ENCODE measurements at places on chromosomes 3 and 15.

GRCh38 chr3:50249457-50249856 lies 13.5 kb downstream of the GNAI2 start:
- H3K4me1 ChIP-seq, result peaks cover 15% of the 10 kb centered on the region
- no peak overlapping the region for H3K27ac ChIP-seq
- DNase-seq, result no peak
- no peaks in the 10 kb centered on the region for H3K27me3 ChIP-seq
- no peak overlapping the region for H3K4me3 ChIP-seq

GRCh38 chr15:99511531-99511865 lies 54.3 kb upstream of the MEF2A start:
- H3K36me3 ChIP-seq, result no peaks in the 10 kb centered on the region
- DNase-seq, result no peak
- H3K27ac ChIP-seq, result no peak overlapping the region
- H3K4me1 ChIP-seq, result no peaks in the 10 kb centered on the region

DNA sequence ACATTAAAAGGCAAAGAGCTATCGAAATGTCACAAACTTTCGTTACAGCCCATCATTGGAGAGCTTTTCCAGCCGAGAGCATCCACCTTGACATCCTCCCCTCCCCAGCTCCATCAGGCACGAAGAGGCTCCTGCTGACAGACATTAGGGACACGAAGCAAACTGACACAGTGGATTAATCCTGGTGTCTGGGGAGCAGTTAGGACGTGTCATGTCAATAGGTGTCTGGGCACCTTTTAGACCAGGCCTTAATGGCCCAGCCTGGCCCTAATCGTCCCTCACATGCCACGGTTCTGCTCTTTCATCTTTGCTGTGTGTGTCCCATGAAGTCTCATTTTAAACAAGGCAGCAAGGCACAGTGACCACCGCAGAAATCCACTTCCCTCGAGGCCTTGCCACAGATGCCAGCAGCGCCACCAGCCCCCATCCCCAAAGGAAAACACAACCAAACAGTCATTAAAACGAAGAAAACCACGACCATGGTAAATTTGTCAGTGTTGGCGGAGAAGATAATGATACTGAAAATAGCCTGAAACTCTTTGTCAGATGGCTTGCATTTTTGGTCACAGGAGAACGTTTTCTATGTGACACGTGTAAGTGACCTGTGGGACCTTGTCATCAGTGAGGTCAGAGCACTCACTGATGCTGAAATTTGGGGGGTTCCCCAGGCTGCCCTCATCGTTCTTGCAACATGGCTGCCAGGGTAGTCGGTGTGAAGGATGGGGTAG lies 16.3 kb upstream of the PCSK6 start:
- H3K4me1 ChIP-seq, result peaks cover 2% of the 10 kb centered on the region
- H3K4me3 ChIP-seq, result no peak overlapping the region
- H3K36me3 ChIP-seq, result no peaks in the 10 kb centered on the region
- peak; percentile 19 for DNase-seq

- no peaks in the 10 kb centered on the region for H3K27me3 ChIP-seq
- no peaks in the 10 kb centered on the region for H3K4me1 ChIP-seq
- no peak for DNase-seq
Observed at GRCh38 chr3:62261121-62261520, 112.2 kb downstream of the FEZF2 start.

GRCh38 chr15:51195459-51195858 lies 100.8 kb upstream of the TNFAIP8L3 start:
- no peaks in the 10 kb centered on the region for H3K36me3 ChIP-seq
- H3K4me1 ChIP-seq, result no peaks in the 10 kb centered on the region
- H3K4me3 ChIP-seq, result no peak overlapping the region

DNA sequence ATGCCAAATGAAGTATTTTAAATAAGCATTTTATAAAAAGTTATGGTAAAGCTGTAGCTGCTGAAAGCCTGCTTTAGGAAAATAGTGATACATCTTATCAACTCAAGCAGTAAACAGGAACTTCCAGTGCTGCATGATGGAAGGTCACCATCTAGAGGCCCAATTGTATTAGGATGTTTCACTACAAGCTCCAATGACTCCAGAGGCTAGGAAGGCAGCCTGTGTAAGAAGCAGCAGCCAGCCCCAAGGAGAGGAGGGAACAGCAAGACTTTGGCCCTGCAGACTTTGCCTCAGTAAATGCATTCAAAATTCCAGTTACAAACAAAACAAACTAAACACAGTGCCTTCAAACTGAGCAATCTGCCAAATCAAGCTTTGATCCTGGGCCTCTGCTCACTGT lies 32.1 kb downstream of the ILDR1 start:
- no peak for DNase-seq
- H3K27ac ChIP-seq, result no peak overlapping the region
- no peaks in the 10 kb centered on the region for H3K4me1 ChIP-seq
- H3K36me3 ChIP-seq, result no peaks in the 10 kb centered on the region
- H3K27me3 ChIP-seq, result no peaks in the 10 kb centered on the region

DNA sequence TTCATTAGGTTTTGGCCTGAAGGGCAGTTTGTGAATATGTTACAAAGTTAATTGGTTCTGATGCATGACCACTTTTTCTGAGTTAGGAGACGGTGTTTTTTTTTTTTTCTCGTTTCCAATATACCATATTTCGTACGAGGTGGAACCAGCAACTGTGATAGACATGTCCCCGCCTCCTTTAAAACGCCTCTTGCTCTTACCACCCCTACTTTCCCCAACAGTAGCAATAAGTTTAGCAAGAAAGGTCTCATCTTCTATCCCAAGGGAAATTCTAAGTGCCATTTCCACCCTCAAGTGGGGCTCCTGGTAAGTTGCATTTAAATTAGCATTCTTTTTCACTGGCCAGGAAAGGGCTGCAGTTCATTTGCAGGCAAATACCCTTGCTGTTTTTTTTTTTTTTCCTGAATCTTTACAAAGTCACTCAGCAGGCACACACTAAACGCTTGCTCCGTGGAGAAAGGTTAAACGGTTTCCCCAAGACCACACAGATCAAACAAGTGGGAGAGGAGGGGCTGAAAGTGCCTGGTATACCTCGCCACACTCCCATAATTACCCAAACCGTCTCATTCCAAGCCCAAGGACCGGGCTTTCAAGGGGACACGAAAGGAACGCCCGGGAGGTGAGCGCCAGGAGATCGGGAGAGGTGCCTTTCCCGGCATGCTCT lies 39.5 kb upstream of the MGA start:
- H3K36me3 ChIP-seq, result no peaks in the 10 kb centered on the region
- peak overlapping the region; percentile 41 for H3K4me3 ChIP-seq
- no peak overlapping the region for H3K27ac ChIP-seq
- no peak for DNase-seq
- peaks cover 2% of the 10 kb centered on the region for H3K4me1 ChIP-seq
- no peaks in the 10 kb centered on the region for H3K27me3 ChIP-seq

DNA sequence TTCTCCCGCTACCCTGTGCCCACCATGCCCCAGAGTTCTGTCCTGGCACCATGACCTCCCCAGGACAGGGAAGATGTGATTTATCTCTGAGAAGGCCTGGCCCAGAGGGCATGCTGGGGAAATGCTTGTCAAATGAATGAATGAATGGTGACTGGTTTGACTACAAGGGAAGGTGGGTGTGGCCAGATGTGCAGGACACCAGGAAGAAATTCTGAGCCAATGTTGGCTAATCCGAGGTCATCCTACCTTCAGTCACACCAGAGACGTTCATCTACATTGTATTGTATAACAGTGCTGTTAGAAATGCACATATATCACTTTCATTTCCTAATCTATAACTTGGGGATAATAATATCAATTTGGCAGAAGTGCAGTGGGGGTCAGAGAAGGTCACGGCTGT lies 138.4 kb downstream of the FAM43A start:
- DNase-seq, result no peak
- H3K27ac ChIP-seq, result no peak overlapping the region
- H3K4me3 ChIP-seq, result no peak overlapping the region
- no peaks in the 10 kb centered on the region for H3K36me3 ChIP-seq
- no peaks in the 10 kb centered on the region for H3K27me3 ChIP-seq

DNA sequence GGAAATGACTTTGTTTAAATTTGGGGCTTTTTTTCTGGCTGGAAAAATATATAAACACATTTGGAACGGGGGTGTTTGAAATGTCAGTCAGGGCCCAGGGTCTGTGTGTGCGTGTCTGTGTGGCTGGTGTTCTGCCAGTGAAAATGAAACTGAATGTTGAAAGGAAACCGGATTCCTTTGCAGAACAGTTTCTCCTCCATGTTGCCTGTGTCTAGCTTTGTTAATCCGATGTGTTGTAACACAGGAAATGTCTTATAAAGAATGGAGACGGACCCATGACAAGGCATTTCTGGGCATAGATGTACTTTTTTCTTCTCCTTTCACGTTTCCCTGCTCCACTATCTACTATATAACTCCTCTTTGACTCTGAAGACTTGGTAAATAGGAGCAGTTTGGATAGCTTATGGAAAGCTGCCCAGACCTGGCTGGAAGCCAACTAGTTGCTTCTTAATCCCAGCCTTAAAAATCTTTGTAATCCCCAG lies 2.8 kb downstream of the SQOR start:
- H3K4me1 ChIP-seq, result peaks cover 7% of the 10 kb centered on the region
- DNase-seq, result no peak
- H3K27me3 ChIP-seq, result no peaks in the 10 kb centered on the region
- no peak overlapping the region for H3K27ac ChIP-seq
- no peaks in the 10 kb centered on the region for H3K36me3 ChIP-seq
- H3K4me3 ChIP-seq, result no peak overlapping the region

DNA sequence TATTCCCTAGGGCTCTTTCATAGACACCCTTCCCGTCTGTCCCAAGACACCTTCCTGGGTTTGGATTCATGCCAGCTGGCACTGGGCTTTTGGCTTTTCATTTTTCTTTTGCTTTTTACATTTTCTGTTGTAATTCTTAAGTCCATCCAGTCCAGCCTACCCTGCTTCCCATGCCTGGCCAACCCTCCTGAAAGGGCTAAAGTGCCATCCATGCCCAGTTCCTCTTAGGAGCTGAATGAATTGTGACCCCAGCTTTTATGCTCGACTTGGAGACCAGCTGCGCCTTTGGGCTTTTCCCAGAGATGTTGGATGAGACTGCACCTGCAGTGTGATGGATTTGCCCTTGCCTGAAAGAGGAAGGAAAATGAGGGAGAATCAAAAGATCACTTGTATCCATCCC lies 25.8 kb downstream of the LRRN1 start:
- H3K27ac ChIP-seq, result no peak overlapping the region
- no peak for DNase-seq
- H3K36me3 ChIP-seq, result peaks cover 34% of the 10 kb centered on the region
- H3K4me1 ChIP-seq, result no peaks in the 10 kb centered on the region
- H3K4me3 ChIP-seq, result no peak overlapping the region

DNA sequence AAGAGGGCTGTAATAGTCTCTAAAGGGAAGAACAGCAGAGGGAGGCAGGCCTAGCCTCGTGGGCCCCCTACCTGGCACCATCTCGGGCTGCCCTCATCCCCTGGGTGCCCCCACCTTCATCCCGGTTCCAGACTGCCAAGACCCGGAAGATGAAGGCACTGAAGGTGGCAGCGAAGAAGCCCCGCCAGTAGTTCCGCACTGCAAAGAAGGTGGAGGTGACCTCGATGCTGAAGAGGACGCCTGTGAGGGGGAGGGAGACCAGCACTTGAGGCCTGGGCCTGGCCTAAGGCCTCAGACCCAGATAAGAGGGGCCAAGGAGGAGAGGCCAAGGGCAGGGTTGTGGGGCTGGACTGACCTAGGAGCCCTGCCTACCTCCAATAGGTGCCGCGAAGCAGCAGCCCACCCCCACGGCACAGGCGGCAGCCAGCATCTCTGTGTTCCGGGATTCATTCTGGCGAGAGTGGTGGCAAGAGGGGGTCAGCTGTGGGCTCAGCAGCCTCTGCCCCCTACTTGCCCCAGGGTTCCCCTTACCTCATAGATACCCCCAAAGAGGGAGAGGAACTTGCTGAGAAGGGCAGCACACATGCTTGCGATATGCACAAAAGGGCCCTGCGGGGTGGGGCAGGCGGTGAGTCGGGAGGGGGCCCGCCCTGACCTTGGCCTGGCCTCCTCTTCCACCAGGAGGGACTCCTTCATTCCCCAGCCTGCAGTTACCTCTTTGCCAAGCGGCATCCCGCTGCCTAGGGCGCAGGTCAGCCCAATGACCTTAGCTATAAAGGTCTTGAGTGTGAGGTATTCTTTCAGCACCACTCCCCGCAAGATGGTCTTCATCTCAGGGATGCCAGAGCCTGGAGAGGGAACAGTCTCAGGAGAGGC lies 3.9 kb downstream of the CLCN2 start:
- H3K27ac ChIP-seq, result no peak overlapping the region
- no peak overlapping the region for H3K4me3 ChIP-seq
- H3K4me1 ChIP-seq, result peaks cover 17% of the 10 kb centered on the region
- no peaks in the 10 kb centered on the region for H3K27me3 ChIP-seq

DNA sequence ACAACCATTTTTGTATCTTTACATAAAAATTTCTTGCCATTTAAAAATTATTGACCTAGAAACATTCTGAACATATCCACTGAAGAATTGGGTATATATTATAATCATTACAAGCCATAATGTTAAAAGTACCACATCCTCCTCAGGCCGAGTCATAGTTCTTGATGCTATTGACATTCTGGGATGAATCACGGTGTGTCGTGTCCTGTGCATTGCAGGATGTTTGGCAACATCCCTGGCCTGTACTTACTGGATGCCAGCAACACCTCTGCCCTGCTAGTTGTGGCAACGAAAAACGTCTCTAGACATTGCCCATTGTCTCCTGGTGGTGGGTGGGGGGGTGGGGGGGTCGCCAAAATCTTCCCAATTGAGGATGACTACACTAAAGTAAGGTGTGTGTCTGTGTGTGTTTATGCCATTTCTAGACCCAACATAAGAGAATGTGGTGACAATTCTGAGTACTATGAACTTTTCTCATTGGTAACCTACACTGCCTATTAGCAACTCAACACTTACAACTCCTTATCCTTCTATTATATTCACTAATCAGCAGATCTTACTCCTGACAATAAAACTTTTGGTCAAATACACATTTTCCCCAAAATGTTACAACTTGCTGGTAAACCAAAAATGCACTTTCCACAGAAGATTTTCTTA lies 471.6 kb downstream of the FOXP1 start:
- no peak overlapping the region for H3K4me3 ChIP-seq
- no peaks in the 10 kb centered on the region for H3K27me3 ChIP-seq
- no peak overlapping the region for H3K27ac ChIP-seq
- no peak for DNase-seq
- H3K36me3 ChIP-seq, result 0 out of 2 replicates have a peak, but pooled peaks cover 3% of the 10 kb centered on the region
- peaks cover 3% of the 10 kb centered on the region for H3K4me1 ChIP-seq

GRCh38 chr3:138440596-138440995 lies 6.2 kb downstream of the ESYT3 start:
- peaks cover 9% of the 10 kb centered on the region for H3K27me3 ChIP-seq
- no peak overlapping the region for H3K27ac ChIP-seq

- no peaks in the 10 kb centered on the region for H3K36me3 ChIP-seq
- no peak for DNase-seq
- H3K27ac ChIP-seq, result no peak overlapping the region
Observed at GRCh38 chr3:13608969-13609725, 60.2 kb downstream of the FBLN2 start.

- H3K4me1 ChIP-seq, result peaks cover 23% of the 10 kb centered on the region
- no peaks in the 10 kb centered on the region for H3K27me3 ChIP-seq
- H3K36me3 ChIP-seq, result peaks cover 15% of the 10 kb centered on the region
- DNase-seq, result no peak
Observed at GRCh38 chr15:52257734-52258062, 37.9 kb downstream of the MYO5C start.

All from H1 (cell line).